Adipocyte (in vitro differentiated cells): ENCODE measurements at places on chromosomes 6 and 20.

DNA sequence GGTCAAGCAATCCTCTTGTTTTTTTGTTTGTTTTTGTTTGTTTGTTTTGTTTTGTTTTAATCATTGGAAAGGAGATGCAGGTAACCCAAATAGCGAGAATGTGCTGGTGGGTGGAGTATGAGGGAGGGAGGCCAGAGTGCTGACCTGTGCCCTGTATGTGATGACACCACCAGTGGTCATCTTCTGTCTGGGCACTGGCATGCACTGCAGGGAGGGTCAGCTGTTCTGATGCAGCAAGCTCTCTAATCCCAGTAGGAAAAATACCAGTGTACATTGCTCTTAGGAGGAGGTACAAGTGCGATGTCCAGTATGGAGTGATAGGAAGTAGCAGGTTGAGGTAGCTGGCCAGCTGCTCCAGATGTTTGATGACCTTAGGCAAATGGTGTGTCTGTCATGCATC lies 2.9 kb upstream of the CST1 start:
- no peak for DNase-seq

DNA sequence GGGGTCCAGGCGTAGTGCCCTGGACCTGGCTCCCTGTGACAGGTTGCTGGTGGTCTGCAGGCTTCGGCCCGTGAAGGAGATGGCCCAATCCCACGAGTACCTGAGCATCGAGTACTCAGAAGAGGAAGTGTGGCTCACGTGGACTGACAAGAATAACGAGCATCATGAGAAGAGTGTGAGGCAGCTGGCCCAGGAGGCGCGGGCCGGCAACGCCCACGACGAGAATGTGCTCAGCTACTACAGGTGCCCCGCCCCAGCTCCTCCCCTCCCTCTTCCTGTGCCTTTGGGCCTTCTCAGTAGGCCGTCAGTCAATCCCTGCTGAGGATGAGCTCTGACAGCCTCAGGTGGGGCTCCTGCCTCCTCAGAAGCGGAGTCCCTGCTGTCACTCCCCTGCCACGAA lies 42.6 kb downstream of the UQCC2 start:
- DNase-seq: no peak

DNA sequence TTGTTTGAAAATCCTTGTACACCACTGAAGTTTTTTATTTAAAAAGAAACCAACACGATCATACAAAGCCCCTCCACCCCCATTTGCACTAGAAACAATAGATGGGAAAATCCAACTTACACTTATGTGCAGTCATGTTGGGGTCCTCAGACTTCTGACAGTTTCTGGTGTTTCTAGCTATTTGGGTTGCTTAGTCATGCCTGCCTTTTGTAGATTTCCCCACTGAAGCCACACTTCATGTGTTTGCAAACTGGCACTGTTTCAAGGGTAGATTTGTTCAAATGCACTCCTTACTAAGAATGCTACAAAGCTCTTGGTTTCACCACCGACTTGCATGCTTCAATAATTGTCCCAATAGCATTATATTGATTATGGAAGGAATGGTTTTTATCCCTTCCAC lies 1.5 kb downstream of the SH3BGRL2 start:
- DNase-seq: peak; percentile 18

DNA sequence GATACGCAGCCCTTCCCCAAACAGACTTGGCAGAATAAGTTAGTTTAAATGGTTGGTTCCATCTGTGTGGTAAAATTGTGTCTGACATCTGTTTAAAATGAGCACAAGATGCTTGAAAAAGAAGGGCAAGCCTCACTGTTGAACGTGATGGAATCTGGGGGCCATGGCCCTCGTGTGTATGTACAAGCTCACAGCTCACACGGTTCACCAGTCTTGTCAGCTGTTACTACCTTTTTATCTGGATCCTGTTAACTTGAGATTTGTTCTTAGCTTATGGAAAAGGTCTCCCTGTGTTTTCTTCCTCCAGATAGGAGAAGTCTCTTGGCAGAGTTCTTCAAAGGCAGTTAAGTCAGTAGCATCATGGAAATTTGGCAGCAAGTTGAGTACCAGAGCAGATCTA lies 270.6 kb downstream of the KHDC1L start:
- peak; percentile 63 for DNase-seq

DNA sequence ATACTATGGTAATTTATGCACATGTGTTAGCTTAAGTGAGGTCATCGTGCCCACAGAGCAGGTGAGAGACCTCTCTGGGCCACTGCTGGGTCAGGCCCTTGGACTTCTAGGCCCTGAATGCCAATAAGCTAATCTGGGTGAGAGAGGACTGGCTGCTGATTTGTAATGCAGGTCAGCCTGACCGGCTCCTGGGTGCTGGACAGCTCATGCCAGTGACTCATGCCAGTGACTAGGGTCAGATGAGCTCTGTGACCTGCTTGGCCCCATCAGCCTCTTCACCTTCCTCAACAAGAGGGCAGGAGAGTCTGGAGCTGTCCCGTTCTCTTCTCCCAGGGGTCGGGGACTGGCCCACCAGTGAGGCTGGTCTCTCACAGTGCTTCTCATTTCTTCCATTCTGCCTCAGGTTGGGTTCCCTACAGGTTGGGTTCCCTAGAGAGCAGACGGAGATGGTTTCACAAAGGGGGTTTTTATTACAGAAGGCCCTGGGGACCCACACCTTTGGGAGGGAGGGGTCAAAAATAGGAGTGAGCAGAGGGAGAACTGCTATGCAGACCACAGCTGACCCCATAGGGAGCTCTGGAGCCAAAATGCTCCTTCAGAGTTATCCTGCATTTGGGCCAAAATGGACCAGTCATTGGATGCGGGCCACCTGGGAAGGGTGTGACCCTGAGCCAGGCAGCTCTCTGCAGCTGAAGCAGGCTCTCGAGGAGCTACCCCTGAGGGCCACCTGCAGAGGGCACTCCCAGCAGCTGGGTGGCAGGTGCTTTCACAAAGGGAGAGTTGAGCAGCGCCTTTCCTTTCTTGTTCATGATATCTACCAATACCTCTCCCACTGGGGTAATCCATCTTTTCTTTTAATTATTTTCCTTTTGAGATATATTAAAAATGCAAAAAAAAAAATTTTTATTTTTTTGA lies 2.2 kb upstream of the OXT start:
- DNase-seq: peak; percentile 20

DNA sequence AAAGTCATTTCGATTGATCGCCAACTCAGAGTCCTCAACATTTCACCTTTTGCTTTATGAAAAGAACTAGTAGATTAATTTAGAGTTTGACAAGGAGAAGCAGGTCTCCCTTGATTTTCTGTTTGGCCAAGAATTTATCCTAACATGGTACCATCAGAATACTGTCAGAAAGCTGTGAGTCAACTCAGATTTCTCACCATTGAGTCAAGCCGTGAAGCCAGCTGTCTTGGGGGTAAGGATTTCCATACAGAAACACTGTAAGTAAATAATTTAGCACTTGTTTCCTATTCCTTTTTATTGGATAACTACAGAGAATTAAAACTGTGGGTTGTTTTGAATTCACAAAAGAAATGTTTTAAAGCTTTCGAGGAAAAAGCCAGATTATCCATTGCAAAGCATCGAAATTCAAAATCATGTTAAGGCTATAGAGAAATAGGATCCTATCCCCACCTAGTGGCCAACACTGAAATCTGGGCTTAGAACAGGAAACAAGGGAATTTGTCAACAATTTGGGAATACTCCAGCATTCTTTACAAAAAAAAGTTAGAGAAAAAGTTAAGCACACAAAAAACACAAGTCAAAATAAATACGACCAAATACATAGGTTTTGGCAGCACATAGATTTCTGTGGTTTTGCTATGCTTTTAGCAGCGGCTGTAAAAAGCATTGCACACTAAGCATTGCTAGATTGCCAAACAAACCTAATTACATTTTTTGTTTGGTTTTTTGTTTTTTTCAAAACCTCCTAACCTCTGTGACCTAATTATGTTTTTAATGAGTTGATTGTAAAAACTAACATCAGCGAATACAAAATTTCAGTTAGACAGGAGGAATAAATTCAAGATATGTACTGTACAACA lies 44.2 kb downstream of the COL11A2 start:
- DNase-seq: peak; percentile 87

- no peak for DNase-seq
Measured at GRCh38 chr6:160055378-160055777, 66.2 kb upstream of the SLC22A1 start.

- DNase-seq: no peak
Measured at GRCh38 chr6:144152334-144152900, 2.1 kb downstream of the STX11 start.

GRCh38 chr20:37254114-37254878 lies 7.3 kb downstream of the GHRH start:
- no peak for DNase-seq

GRCh38 chr6:89508755-89509563 lies 76.0 kb downstream of the ANKRD6 start:
- DNase-seq: no peak

DNA sequence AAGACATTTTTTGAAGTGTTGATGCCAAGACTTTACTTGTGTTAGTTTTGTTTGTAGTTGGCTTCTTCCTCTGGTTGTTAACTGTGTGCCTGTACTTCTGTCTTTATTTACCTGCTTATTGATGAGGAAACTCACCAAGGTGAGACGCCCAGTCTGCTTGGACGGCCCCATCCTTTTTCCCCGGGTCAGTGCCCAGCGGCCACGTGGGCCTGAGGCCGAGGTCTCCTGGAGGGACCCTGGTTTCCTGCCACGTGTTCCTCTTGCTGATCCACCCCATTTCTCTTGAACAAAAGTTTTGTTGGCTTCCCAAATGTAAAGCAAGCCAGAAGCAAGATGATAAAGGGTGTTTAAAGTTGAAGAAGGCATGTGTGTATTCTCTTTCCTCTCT lies 24.8 kb downstream of the DUSP22 start:
- no peak for DNase-seq

GRCh38 chr6:26309731-26310142 lies 55.3 kb upstream of the BTN3A2 start:
- DNase-seq: peak; percentile 37

- no peak for DNase-seq
Measured at GRCh38 chr20:60695226-60696000, 556.6 kb upstream of the CDH4 start.

GRCh38 chr6:148395583-148396101 lies 53.0 kb downstream of the SASH1 start:
- DNase-seq: no peak

DNA sequence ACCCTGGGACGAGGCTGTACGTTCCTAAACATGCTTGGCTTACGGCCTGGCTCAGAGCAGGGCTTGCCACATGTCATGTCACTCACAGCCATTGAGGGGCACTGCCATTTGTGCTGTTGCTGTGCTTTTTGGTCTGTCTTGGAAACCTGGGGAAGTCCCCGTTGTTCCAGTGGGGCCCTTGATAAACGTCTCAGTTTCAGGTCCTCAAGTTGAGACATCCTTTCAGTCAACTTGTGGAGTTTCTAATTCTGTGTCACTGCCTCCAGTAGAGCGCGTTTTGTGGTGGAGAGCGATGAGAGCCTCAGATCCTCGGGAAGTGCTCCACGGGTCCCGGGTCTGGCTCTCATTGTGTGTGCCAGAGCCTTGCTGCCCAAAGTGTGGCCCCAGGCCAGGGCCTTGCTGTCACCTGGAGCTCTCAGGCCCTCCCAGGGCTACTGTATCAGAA lies 43.0 kb upstream of the CCR6 start:
- no peak for DNase-seq

DNA sequence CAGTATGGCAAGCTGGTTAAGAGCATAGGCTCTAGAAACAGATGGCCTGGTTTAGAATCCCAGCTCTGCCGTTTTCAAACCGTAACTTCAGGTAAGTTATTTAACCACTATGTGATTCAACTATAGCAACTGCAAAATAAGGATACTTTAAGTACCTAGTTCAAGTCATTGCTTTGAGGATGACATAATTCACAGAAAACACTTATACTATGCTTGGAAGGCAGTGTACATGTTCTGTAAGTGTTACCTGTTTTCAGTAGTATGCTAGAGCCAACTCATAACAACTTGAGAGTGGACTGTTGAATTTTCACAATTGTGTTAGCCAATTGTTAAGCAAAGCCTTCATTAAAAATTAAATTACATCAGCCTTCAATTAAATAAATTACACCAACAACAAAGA lies 134.8 kb upstream of the BEND6 start:
- no peak for DNase-seq

DNA sequence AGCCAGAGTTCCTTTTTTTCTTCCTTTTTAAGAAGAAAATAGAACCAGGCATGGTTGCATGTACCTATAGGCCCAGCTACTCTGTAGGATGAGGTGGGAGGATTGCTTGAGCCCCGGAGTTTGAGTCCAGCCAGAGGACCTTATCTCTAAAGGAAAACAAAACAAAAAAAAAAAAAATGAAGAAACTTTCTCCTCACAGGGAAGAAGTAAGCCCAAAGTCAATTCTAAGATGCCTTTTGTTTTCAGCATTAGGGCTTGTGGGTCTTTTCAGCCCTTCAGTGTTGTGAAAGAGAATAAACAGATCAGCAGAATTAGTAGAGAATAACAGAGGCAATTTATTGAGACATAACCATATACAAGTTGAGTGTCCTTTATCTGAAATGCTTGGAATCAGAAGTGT lies 26.8 kb downstream of the ZNF451 start:
- DNase-seq: no peak

GRCh38 chr20:23229989-23230388 lies 120.6 kb upstream of the NXT1 start:
- DNase-seq: no peak

- no peak for DNase-seq
Measured at GRCh38 chr6:44704240-44705150, 317.0 kb downstream of the CDC5L start.

GRCh38 chr6:105596284-105596755 lies 193.4 kb upstream of the PREP start:
- peak; percentile 90 for DNase-seq

GRCh38 chr6:12436224-12436623 lies 146.1 kb downstream of the EDN1 start:
- no peak for DNase-seq

GRCh38 chr6:89553431-89553830 lies 85.1 kb downstream of the LYRM2 start:
- DNase-seq: no peak

DNA sequence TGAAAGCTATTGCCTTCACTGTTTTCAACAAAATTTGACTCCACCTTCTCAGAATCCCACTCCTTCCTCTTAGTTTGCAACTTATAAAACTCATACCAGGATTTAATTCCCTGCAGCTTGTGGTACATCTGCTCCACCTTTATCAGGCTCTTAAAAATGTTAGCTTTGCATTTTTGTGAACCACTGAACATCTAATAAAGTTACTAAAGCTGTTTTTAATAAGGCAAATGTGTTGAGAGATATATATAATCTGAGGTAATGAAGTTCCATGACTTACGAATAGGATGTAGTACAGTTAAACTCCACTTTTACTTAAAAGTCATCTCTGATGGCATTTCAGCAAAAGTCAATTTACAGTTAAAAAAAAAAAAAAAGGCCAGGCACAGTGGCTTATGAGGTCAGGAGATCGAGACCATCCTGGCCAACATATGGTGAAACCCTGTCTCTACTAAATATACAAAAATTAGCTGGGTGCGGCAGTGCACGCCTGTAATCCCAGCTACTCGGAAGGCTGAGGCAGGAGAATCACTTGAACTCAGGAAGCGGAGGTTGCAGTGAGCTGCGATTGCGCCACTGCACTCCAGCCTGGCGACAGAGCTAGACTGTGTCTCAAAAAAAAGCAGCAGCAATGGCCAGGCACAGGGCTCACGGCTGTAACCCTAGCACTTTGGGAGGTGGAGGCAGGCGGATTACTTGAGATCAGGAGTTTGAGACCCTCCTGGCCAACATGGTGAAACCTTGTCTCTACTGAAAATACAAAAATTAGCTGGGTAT lies 106.2 kb downstream of the KIF13A start:
- no peak for DNase-seq
